ENCODE measurements at places on chromosomes 5 and 9. TPM values are rescaled to one million over a fixed set of nuclear protein-coding genes. Genes with fewer than 3 reads are reported as not detected.

Gene CDC25C
- total RNA-seq = 60.2 TPM

Gene ZNF483
- total RNA-seq = 3.1 TPM

Gene FGF10
- total RNA-seq = not detected

Gene TRUB2
- total RNA-seq = 34.8 TPM

Gene ARID3C
- not detected for total RNA-seq

Gene SNCB
- not detected for total RNA-seq

Gene ADAMTSL2
- not detected for total RNA-seq

Gene TRIM7
- total RNA-seq = 6.7 TPM

Gene PCDHGA3
- 0.57 TPM for total RNA-seq

Gene ADAMTS6
- 20.8 TPM for total RNA-seq

Gene ITGA2
- 27.4 TPM for total RNA-seq

Gene TMEM215
- total RNA-seq = 0.33 TPM

Gene MARVELD2
- total RNA-seq = 3.8 TPM

Gene BOD1
- 93.3 TPM for total RNA-seq

Gene CNTNAP3
- total RNA-seq = 10.2 TPM

Gene CATSPER3
- total RNA-seq = 0.06 TPM

Gene BTNL8
- not detected for total RNA-seq

Gene TMEM250
- total RNA-seq = 49.5 TPM

Gene OCLN
- 39.0 TPM for total RNA-seq

Gene SGCD
- 1.4 TPM for total RNA-seq

Gene CEL
- 0.18 TPM for total RNA-seq

Gene SLC34A3
- total RNA-seq = not detected

Gene GABRA6
- total RNA-seq = not detected

Gene ADCY2
- total RNA-seq = 0.48 TPM

Measured in Daoy (cell line).